ENCODE measurements at places on chromosomes 13 and 19. TPM values are rescaled to one million over a fixed set of nuclear protein-coding genes. Genes with fewer than 3 reads are reported as not detected.
A peak's percentile ranks its signal among the peaks of the same experiment; 100 is the strongest.

DNA sequence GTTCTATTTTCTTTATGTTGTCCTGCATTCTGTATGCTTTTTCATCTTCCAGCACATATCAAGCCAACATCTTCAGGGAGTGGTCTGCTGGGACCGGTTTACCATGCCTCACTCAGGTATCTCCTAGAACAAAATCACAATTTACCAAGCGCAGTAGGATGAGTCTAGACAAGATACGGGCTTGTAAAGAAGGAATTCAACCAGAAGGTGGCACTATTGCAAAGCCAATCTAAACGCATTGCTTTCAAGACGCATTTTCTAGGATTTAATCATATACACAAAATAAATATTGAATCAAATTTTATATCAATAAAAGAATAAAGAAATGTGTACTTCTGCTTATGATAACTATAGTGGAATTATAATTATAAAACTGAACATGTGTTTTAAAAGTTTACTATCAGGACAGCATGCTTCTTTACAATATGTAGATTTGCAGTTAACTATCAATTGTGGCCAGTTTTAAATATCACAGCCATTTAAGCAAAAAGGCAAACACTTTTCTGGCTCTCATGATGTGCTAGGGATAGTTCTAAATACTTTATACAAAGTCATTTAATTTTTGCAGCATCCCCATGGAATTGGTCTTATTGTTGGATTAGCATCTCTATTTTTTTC, 16.1 kb upstream of the TPP2 start:
- H3K27me3 ChIP-seq, result peaks cover 11% of the 10 kb centered on the region
- H3K4me1 ChIP-seq, result peaks cover 17% of the 10 kb centered on the region
- no peaks in the 10 kb centered on the region for H3K36me3 ChIP-seq
- no peak overlapping the region for H3K4me3 ChIP-seq
- no peak overlapping the region for H3K27ac ChIP-seq

DNA sequence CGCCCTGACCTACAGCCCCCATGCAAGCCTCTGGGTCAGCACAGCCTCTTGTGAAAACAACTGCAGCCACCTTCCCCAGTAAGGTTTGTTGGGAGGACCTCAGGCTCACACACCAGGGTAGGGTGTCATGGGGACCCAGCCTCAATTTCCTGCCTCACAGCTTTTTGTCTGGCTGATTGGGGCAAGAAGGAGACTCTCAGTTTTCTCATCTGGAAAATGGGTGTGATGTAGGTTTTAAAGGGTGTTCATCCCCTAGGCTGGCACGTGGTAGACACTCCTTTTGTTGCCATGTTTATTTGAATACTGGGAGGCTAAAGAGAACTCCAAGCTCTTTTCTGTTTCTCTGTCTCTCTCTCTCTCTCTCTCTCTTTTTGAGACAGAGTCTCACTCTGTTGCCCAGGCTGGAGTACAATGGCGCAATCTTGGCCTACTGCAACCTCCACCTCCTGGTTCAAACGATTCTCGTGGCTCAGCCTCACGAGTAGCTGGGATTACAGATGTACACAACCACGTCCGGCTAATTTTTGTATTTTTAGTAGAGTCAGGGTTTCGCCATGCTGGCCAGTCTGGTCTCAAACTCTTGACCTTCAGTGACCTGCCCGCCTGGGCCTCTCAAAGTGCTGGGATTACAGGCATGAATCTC, 18.2 kb upstream of the PLAUR start:
- no peak overlapping the region for H3K27ac ChIP-seq
- no peak for DNase-seq
- H3K36me3 ChIP-seq, result peaks cover 3% of the 10 kb centered on the region
- no peaks in the 10 kb centered on the region for H3K4me1 ChIP-seq
- H3K4me3 ChIP-seq, result no peak overlapping the region
- H3K27me3 ChIP-seq, result peaks cover 2% of the 10 kb centered on the region

Gene F10
- total RNA-seq, result not detected

GRCh38 chr13:43368003-43368402, 344.6 kb downstream of the DNAJC15 start:
- H3K4me3 ChIP-seq, result peak overlapping the region; percentile 52
- peaks cover 2% of the 10 kb centered on the region for H3K36me3 ChIP-seq
- H3K27ac ChIP-seq, result peak overlapping the region; percentile 27
- DNase-seq, result no peak

DNA sequence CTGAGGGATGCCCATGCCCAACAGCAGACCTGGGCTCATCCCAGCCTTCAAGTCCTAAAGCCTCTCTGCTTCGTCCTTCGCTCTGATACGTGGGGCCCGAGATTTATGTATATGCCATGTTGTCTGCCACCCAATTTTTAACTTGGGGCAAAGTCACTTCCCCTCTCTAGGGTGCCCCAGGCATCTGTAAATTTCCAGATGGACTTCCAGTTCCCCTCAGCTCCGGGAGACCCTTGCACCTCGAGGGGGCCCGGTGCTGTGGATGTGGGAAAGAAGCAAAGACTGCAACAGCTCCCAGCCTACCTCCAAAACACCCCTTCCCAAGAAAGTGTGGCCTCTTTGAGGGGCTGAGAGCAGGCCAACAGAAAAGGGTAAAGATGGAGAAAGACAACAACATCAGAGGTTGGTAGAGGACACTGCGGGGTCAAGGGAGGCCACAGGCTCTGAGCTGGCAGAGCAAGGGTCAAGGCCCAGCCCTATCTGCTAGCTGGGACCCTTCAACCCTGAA, 97.4 kb downstream of the STK24 start:
- no peaks in the 10 kb centered on the region for H3K27me3 ChIP-seq
- H3K4me1 ChIP-seq, result peaks cover 87% of the 10 kb centered on the region
- peaks cover 41% of the 10 kb centered on the region for H3K36me3 ChIP-seq
- no peak overlapping the region for H3K4me3 ChIP-seq
- DNase-seq, result no peak

- peaks cover 54% of the 10 kb centered on the region for H3K36me3 ChIP-seq
- H3K4me1 ChIP-seq, result peaks cover 47% of the 10 kb centered on the region
- DNase-seq, result no peak
- no peak overlapping the region for H3K4me3 ChIP-seq
- no peaks in the 10 kb centered on the region for H3K27me3 ChIP-seq
Measured at GRCh38 chr13:99347911-99348451, 40.8 kb upstream of the GPR183 start.

DNA sequence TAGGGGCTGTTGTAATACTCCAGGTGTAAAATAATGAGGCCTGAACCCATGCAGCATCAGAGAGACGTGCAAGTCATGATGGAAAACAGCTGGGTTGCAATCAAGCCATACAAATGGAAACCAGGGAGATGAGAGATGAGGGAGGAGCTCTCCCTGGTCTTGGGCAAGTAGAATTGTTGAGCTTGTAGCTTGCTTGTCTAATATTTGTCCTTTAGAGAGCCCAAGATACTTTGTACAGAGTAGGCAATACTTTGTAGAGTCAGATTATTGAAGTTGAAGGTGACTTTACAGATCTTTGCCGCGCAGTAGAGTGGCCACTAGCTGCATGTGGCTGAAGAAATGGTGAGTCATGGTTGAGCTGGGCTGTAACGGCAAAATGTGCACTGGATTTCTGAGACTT, 8.3 kb downstream of the ATP8A2 start:
- peaks cover 48% of the 10 kb centered on the region for H3K27me3 ChIP-seq
- H3K4me1 ChIP-seq, result peaks cover 2% of the 10 kb centered on the region
- no peaks in the 10 kb centered on the region for H3K36me3 ChIP-seq

Gene TOMM40
- total RNA-seq, result 47.4 TPM

- H3K4me3 ChIP-seq, result no peak overlapping the region
- peaks cover 17% of the 10 kb centered on the region for H3K4me1 ChIP-seq
- no peaks in the 10 kb centered on the region for H3K36me3 ChIP-seq
- H3K27me3 ChIP-seq, result peaks cover 3% of the 10 kb centered on the region
- no peak overlapping the region for H3K27ac ChIP-seq
Measured at GRCh38 chr19:46579361-46579879, 21.7 kb upstream of the CALM3 start.

DNA sequence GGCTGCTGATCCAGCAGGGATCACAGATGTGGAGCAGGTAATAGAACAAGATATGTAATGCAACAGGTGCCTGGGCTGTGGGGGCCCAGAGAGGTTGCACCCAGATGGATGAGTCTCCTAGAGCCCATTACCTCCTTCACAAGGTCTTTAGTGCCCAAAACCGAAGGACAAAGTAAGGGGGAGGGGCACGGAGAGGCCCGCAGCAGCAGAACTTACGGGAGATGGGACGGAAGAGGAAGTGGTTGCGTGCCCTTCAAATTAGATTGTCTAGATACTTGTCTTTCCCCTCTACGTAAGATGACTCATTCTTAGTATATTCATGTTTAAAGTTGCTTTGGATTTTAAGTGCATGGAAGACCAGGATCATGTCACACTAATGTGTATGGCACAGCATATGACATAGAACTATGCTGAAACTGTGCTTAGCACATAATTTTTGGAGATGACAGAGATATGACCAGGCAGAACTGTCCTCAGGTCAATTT, 5.7 kb upstream of the MRPS31 start:
- peak; percentile 84 for DNase-seq
- H3K4me3 ChIP-seq, result peak overlapping the region; percentile 66
- H3K4me1 ChIP-seq, result peaks cover 42% of the 10 kb centered on the region
- H3K27ac ChIP-seq, result peak overlapping the region; percentile 99

GRCh38 chr13:76969488-76970365, 21.4 kb downstream of the ACOD1 start:
- no peak overlapping the region for H3K4me3 ChIP-seq
- peaks cover 27% of the 10 kb centered on the region for H3K27me3 ChIP-seq
- H3K27ac ChIP-seq, result no peak overlapping the region
- DNase-seq, result no peak

Gene FCAR
- not detected for total RNA-seq

Gene MIA
- total RNA-seq, result not detected

- H3K36me3 ChIP-seq, result peaks cover 42% of the 10 kb centered on the region
- DNase-seq, result no peak
- H3K27me3 ChIP-seq, result no peaks in the 10 kb centered on the region
- H3K4me1 ChIP-seq, result peaks cover 39% of the 10 kb centered on the region
Measured at GRCh38 chr19:19581391-19581790, 37.1 kb downstream of the PBX4 start.

DNA sequence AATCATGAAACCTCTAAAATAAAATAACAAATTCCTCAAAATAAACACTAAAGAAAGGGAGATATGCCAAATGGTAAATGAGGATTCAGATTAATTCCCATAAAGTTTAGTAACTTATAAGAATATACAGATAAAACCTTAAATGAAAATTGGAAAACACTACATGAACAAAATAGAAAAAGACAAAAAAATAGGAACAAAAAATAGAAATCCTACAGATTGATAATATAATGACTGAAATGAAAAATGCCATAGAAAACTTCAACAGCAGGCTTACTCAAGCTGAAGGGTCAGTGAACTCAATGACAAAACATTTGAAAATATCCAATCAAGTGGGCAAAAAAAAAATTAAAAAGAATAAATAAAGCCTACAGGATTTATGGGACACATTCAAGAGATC, 1784.8 kb downstream of the PCDH9 start:
- no peaks in the 10 kb centered on the region for H3K27me3 ChIP-seq
- no peak overlapping the region for H3K4me3 ChIP-seq
- no peak for DNase-seq
- no peaks in the 10 kb centered on the region for H3K36me3 ChIP-seq

Gene OR7D2
- total RNA-seq, result 0.08 TPM

- H3K27ac ChIP-seq, result peak overlapping the region; percentile 16
- H3K36me3 ChIP-seq, result peaks cover 51% of the 10 kb centered on the region
- no peak for DNase-seq
- H3K4me1 ChIP-seq, result peaks cover 2% of the 10 kb centered on the region
- no peak overlapping the region for H3K4me3 ChIP-seq
Measured at GRCh38 chr19:55053735-55054134, 9.2 kb downstream of the RDH13 start.

DNA sequence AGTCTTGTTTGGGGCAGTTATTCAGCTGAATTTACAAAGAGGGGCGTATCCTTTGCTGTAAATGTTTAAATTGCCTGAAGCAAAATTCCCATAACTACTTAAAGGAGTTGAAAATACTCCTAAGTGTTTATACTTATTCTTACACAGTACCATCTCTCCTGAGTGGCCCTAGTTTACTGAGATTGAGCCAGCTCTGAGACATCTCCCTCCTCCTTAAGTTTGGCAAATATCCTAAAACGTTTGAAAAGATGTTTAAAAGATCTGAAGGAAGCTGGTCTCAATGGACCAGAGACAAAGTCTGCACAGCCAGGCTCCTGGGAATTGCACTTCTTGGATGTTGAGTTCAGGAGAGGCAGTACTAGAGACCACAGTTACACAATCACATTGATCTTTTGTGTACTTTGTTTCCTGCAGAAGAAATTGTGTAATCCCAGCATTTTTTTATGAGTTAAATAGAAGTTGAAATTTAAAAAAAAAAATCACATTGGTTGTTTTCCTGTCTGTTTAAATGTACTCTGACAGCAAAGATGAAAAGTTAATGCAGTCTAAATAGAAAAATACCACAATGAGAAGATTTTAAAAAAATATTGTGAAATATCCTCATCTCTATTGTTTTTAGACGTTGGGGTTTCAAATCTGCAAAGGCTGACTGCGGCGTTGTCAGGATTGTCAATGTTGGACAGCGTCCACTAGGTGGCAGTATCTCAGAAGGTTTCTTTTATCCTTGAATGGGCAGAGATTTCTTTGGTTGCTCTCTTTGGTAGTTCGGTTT, 20.7 kb downstream of the TNFSF11 start:
- H3K4me3 ChIP-seq, result no peak overlapping the region
- H3K27me3 ChIP-seq, result no peaks in the 10 kb centered on the region
- H3K27ac ChIP-seq, result no peak overlapping the region
- peaks cover 4% of the 10 kb centered on the region for H3K36me3 ChIP-seq
- peak; percentile 58 for DNase-seq

DNA sequence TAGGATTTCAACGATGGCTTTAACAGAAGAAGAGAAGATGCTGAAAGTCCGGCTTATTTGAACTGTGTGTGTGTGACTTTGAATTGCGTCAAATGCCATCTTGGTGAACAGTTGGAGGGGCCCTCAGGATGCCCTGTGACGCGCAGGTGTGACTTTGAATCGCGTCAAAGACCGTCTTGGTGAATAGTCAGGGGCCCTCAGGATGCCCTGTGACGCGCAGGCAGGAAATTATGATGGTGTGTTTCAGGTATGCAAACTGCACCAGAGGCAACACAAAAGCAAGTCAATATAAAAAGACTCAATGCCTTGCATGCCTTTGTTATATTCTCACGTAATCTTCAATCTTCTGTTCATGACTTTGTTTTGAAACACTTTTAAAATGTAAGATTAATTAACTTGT, 29.2 kb downstream of the ATP11A start:
- DNase-seq, result no peak
- H3K4me3 ChIP-seq, result no peak overlapping the region
- H3K27me3 ChIP-seq, result no peaks in the 10 kb centered on the region
- H3K36me3 ChIP-seq, result no peaks in the 10 kb centered on the region
- H3K4me1 ChIP-seq, result peaks cover 3% of the 10 kb centered on the region

Data from activated CD4-positive, alpha-beta memory T cell treated with anti-CD3 and anti-CD28 coated beads, Interleukin-2, amount 10 ng/mL, durations not matched to agents 7 days and 5 days (primary cell).